ENCODE measurements at places on chromosomes 1 and 21.

DNA sequence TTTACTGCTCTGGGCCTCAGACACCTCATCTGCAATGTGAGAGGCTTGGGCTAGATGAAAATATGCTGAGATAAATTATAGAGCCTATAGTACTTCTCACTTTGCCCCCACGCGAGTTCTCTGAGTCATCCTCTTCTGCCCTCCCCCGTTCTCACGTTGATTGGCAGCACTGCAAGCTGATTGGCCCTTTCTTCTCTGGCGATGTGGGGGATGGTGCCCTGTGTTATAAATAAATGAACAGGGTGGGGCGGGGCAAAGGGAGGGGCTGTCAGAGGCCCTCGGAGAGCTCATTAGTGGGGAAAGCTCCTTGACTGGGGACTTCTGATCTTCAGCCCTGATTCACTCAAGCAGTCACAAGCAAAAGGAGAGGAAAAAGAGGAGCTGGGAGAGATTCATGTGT is 64.3 kb upstream of the ZC3H12A start:
- no peak for DNase-seq

DNA sequence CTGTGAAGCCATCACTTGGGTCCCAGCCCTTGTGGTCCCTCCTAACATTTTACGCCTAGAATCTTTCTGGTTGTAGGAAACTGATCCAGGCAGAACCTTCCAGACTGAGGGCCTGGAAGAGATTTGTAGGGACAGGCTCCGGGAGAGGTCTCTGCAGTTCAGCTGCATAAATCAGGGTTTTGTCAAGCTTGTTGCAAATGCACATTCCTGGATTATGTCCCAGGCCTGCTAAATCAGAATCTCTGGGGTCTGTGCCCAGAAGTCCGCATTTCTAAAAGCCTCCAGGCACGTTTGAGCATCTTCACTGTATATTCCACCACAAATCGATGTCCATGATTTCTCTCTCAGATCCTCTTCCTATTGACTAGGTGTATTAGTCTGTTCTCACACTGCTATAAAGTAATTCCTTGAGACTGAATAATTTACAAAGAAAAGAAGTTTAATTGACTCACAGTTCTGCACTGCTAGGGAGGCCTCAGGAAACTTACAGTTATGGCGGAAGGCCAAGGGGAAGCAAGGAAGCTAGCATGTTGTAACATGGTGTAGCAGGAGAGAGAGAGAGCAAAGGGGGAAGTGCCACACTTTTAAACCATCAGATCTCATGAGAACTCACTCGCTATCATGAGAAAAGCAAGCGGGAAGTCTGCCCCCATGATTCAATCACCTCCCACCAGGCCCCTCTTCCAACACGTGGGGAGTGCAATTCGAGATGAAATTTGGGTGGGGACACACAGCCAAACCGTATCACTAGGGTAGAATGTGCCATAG is 1.2 kb upstream of the FHAD1 start:
- no peak for DNase-seq

DNA sequence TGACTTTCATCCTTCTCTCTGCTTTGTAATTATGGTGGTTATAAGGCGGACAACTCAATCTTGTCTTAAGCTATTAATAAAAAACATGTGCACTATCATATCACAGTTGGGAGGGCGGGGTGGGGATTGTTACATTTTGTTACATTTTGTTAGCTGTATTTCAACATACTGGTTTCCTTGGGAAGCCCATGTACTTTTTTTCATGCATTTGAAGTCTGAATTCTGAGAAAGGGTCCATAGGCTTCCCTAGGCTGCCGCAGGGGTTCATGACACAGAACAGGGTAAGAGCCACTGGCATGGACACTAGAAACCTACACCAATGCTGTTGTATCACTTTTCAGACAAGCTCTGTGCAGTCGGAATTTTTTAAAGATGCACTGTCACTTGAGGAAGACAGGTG is 178.8 kb downstream of the ETS2 start:
- DNase-seq: no peak

DNA sequence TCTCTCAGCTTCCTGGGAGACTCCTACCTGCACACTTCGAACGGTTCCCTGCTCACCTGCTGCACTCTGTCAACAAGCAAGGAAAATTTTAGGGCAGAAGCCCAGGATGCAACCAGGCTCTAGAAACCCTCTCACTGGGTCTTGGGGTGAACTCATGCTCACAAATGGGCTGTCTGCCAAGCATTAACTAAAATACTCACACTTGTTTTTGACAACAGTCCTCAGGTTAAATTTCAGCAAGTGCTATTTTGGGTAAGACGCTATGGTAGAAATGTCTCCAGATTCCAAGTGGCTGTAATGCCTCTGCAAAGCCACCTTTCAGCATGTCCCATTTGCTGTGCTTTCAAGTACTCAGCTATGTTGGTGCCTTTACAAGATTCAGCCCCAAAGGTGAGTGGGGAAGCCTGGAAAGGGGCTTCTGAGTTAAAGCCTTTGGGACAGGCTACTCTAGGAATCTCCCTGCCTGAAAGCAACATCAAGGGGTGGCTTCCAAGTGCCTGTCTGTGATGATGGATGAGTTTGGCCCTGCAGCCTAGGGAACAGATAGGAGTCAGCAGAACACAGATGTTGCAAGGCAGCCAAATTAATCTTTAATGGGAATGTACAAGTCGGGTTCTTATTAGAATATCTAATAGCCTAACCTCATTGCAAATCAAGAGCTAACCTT is 211.9 kb upstream of the SPAG17 start:
- DNase-seq: no peak

GRCh38 chr1:68016381-68016780 is 34.0 kb downstream of the DIRAS3 start:
- DNase-seq: no peak

DNA sequence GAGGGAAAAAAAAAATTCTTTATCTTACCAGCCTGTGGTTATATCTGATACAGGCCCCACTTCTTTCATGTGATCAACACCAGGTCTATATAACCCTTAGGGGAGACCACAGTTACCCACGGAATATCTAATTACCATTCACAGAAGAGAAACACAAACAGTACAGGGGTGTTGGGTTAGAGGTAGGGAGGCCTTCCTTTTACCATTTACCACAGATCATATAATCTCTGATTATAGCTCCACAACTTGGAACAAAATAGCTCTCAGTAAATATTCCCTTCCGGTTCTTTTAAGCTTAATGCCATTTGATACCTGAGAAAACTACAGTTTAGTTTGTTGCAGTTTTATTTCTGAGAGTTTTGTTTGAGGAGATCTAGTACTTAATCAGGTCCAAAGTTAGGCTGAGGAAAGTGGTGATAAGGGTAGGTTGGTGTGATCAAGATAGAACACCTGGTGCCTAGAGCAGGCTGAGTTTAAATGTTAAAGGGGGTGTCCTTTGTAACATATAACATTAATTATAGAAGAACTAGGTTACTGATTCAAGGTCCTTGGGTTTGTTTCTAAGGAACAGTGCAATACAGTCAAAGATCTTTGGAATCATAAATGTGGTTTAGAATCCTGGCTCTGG is 14.1 kb downstream of the EPB41 start:
- no peak for DNase-seq

DNA sequence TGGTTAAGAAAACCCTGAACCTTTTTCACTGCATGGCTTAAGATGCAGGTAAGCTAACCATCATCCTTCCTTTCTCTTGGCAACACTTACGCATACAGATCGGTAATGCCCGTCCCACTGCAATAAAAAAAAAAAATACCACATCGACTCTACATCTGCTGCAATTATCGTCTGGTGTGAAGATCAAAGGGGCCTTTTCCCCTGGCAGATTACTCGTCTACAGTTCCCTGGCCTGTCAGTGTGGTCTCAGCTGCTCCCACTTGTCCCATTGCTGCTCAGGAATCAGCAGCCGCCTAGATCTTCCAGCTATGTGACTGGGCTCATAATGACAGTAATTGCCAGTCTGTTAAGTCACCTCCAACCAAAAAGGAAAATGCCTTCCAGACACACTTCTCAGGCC is 133.1 kb downstream of the SETD4 start:
- DNase-seq: no peak

DNA sequence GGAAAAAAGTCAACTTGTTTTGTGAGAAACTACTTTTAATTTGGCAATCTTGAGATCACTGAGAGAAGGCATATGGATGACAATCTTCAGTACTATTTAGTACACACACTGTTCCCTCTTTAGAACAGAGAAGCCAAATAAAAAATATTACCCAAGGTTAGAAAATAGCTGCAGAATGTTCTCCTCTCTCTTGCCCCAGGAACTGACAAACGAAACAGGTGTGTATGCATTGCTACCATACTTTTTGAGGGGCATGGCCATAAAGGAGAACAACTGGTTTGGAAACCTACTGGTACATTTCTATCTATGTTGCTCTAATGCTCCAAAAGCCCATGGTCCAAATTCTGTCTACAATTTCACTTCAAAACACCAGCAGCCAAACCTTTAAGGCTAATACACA is 5.7 kb downstream of the TOR1AIP2 start:
- no peak for DNase-seq

DNA sequence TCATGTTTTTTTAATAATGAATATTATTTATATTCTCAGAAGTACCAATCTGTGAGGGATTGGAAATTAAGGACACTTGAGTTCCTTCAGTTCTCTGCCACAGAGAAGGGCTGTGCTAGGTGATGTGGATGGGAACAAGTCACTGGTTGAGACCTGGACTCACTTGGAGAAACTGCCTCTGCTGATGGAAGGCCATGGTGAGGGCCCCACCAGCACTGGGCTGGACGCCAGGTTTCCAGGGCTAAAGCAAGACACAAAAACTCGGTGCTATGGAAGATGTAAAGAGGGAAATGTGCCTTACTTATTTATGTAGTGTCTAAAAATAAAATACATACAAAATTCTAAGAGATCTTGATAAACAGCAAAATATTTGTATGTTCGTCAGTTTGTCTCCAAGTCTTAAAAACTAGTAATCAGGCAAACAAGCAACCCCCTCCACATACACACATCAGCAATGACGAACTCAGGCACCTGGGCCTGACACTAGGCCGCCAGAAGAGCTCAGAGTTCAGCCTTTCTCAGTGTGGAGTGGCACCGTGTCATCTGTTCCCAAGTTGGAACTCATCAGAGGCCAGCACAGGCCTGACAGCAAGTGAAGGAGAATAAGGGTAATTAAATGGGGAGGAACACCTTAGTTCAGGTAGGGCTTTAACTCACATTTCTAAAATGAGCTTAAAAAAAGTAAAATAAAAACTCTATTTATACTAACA is 19.6 kb downstream of the SIPA1L2 start:
- no peak for DNase-seq

DNA sequence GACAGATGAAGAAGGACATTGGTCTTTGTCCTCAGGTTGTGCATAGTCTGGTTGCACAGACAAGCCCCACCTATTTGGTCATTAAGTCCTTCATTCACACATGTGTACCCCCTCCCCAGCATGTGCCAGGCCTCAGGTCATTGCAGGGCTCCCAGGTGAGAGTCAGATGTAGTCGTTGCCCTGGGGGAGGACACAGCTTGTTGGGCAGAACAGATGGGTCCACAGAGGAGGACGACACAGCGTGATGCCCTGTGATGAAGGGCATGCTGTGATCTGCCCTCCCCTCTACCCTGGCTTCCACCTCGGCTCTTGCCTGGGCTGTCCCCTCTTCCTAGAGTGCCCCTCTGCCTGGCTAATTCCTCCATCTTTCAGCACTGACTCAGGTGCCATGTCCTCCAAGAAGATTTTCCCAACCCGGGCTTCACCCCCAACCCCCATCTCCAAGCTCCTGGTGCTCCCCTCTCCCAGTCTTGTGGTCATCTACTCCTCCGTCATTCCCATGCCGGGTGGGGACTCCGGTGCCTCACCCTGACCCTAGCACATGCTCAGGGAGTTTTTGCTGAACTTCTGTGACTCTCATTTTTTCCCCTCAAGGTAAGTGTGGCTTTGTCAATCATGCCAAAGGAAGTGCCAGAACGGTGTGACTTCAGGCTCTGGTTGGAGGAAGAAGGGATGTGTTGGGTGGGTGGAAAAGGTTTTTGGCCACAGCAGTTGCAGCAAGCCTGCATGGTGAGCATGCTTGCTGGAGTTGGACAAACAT is 220.5 kb downstream of the FOXD2 start:
- DNase-seq: no peak

GRCh38 chr1:113541106-113541505 is 150.8 kb downstream of the MAGI3 start:
- no peak for DNase-seq

DNA sequence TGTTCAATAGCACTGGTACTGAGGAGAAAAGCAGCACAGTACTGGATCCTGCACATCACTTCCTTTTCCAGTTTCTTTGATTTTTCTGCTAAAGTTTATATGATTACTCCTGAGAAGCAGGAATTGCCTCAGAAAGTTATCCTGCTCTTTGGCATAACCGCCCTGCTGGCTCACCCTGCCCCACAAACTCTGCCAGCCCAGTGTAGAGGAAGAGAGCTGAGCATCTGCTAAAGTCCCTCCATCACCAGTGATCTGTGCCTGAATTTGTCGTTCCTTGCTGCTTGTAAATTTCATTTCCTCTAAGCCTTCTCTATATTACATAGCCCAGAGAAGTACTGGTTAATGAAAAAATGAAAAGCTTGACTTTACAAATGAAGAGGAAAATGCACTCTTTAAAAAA is 87.0 kb upstream of the C1orf21 start:
- DNase-seq: no peak

- no peak for DNase-seq
Observed at GRCh38 chr1:241593186-241593585, 47.0 kb downstream of the CHML start.

DNA sequence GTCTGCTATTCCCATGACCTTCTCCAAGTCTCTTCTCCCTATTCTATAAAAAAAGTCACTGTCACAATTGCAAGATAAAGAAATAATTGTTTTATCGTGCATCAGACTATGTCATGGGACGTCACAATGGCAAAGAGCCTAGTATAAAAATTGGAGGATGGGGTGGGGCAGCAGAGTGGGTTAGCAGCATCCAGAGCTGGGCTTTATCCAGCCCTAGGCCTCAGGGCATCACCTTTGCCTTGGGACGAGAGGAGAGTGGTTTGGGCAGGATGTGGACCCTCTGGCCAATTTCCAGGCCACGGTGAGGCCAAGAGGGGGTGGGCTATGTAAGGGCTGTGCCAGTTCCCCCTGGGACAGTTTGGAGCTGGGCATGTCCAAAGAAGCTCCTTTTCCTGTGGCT is 25.7 kb downstream of the WNT4 start:
- DNase-seq: no peak

DNA sequence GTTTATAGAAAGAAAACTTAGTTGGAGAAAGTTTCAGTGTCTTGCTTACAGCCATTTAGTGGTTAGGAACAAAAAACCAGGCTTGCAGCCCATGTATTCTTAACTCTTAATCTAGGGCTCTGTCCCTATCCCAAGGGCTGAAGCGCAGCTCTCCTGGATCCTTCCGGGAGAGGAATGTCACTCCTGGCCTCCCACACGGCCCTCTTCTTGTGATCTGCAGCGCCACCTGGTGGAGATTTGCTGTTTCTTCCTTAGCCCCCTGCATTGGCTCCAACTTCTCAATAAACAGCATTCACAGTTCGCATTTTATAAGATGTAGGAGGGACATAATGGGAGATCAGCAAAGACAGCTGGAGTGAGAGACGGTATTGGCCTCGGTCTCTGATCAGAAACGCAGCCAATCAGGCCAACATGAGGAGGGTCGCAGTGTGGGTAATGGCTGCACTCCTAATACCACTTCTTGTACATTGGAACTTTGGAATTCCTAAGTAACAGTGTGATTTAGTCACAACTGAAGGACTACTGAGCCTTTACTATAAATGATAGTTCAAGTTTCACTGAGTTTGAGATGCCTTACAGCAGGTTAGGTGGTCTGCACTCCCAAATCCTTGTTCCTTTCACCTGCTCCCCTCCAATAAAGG is 283.4 kb downstream of the ASTN1 start:
- peak; percentile 63 for DNase-seq

- DNase-seq: no peak
Observed at GRCh38 chr1:226951286-226952117, 11.4 kb downstream of the COQ8A start.

- no peak for DNase-seq
Observed at GRCh38 chr1:153629971-153630370, 1.7 kb downstream of the S100A1 start.

- DNase-seq: no peak
Observed at GRCh38 chr1:119582801-119583200, 65.3 kb downstream of the ZNF697 start.
